NCI-H2107 (cell line): ENCODE measurements at places on chromosomes 12 and 14.
A peak's percentile ranks its signal among the peaks of the same experiment; 100 is the strongest.

DNA sequence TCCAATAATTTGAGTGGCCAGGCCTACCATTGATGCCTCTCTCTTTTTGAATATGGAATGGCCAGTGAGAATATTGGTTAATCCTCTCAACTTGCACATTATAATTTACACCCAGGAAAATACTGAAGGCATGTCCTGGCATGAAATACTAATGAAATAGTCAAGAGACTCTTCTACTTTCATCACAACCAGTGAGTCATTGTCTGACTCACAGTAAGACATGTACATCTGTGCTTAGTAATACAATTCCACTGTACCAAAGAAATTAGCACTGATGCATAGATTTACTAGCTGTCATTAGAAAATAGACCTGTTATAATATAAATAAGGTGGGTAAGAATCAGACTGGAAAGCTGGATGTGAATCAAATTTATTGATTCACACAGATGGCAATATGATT lies 31.6 kb downstream of the KCNC2 start:
- no peak for DNase-seq

GRCh38 chr14:91891721-91892220 lies 24.4 kb upstream of the TC2N start:
- DNase-seq = no peak

GRCh38 chr12:124229520-124229919 lies 65.4 kb upstream of the RFLNA start:
- DNase-seq = no peak

DNA sequence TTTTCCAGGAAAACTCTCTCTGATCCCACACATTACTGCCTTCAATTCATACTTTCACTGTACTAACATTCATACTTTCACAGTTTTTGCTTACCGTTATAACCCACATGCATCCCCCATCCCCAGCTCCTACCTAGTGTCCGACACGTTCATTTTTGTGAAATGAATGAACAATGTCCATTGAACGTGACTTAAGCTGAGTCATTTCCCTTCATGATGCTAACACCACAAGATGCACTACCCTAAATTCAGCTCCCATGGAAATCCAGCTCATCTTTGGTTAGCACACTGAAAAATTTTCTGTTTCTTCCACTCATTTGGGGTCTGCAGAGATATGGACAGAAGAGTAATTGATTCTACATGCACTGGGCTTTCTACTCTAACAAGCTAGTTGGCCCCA lies 84.7 kb downstream of the GALNT4 start:
- no peak for DNase-seq

DNA sequence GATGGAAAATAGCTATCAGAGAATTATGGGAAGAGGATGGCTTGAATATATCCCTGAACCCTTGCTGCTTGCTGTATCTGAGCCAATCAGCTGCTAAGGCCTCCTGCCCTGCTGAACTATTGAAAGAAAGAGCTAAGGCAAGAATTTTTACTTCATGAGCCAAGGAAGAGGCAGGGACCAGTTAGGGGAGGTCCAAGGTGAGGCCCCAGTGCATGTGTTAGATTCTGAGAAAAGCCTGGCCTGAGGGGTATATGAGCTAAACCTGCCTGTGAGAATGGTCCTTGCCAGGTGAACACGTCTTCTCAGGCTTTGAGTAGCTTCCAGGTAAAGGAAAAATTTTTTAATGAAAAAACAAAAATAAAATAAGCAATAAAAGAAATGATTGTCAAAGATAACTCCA lies 218.0 kb downstream of the SYT1 start:
- no peak for DNase-seq

DNA sequence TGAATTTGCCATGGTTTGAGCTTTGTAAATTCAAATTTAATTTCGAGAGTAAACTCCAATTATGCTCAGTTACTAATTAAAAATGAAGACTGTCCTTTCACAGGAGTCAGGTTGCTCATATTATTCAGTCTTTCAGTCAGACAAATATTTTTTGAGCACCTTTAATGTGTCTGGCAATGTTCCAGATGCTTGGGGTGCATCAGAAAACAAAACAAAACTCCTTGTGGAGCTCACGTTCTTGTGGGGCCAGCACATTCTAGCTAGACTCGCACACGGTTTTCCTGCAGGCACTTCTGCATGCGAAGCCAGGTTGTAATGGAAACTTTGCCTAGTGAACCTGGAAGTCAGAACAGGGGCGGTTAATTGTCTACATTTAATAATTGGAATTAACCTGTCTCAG lies 64.0 kb upstream of the ATF1 start:
- peak; percentile 9 for DNase-seq

DNA sequence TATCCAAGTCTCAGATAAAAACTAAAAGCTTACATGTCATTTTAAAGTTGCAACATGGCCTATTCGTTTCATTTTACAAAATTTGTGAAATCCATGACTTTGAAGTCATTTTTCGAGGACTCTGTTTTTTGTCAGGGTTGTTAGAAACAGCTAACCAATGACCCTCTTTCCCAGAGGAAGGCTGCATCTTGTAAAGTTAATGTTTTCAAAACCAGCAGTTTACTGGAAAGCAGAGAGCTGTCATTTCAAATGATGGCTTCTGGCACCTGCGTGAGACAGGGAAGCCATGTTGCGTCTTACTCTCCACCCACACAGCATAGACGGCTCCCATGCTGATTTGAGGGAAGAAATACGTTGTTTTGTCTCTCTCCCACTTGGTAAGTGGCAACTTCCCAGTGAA lies 50.1 kb upstream of the RTRAF start:
- no peak for DNase-seq

GRCh38 chr12:107618106-107618505 lies 67.5 kb upstream of the PWP1 start:
- no peak for DNase-seq
